Heart right ventricle (tissue), 16 donors: ENCODE measurements at places on chromosomes 16 and 17. TPM values are rescaled to one million over a fixed set of nuclear protein-coding genes. Genes with fewer than 3 reads are reported as not detected.

DNA sequence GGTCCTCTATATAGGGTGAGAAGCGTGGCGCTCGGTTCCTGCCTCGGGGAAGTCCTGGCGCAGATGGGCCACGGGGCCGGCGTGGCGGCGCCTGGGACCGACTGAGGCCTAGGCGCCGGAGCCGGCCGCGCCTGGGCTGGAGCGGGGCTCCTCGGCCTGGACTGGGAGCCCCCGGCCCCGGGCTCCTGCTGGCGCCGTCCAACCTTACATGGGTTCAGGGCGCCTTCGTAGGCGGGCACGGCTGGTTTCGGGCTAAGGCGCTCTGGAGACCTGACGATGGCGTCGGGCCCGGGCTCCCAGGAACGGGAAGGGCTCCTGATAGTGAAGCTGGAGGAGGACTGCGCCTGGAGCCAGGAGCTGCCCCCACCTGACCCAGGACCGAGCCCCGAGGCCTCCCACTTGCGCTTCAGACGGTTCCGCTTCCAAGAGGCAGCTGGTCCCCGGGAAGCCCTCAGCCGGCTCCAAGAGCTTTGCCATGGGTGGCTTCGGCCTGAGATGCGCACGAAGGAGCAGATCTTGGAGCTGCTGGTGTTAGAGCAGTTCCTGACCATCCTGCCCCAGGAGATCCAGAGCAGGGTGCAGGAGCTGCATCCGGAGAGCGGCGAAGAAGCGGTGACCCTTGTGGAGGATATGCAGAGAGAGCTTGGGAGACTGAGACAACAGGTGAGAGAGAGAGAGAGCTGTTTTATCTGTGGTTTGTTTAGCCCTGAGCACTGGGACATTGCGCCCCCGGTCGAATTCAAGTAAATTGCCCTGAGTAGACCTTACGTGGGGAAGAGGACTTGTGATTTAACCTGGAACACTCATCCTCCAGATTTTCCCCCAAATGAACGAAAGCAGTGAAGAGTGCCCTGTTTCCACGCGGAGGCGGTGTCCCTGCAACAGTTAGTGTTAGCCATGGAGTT lies 504 bp downstream of the ZNF263 start:
- DNase-seq = peak; percentile 30

GRCh38 chr16:89187770-89188392 lies 12.5 kb downstream of the SLC22A31 start:
- DNase-seq = no peak

DNA sequence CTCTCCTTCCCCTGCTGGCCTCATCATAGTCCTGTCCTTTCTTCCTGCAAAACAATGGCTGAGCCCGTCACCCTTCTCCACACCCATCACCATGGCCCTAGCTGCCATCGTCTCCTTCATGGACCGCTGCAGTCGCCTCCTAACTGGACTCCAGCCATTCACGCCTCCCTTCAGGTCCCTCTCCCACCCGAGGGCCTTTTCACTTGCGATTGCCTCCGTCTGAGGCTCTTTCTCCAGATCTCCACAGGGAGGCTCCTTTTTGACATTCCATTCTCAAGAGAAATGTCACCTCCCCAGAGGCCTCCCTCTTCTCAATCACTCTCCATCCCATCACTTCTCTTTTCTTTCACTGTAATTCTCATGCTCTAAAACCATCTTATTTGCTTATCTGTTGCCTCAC lies 23.5 kb downstream of the GSG1L start:
- no peak for DNase-seq

DNA sequence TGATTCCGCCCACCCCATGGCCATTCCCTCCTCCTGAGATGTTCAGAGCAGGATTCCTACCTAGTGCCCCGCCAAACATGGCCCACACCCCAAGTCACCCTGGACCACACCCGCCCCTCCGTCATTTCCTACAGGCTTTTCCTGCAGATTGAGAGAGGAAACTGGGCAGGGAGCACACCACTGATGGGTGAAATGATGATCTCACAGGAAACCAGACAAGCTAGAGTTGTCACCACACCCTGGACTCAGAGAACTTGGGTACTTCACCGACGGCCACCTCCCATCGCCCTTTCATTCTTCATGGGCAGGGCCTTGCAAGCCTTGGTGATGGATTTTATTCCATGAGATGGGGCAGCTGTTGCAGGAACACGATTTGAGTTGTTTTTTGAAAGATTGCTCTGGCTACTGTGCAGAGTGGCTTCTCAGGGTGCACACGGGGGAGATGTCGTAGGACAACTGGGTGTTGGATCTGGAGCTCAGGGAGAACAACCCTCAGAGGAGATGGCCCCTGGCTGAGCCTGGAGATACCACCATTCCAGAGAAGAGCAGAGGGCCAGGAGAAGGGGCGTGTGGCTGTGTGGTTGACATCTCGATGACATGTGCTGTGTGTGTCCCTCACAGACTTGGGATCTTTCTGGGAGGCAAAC lies 7.4 kb upstream of the B9D1 start:
- peak; percentile 54 for DNase-seq

DNA sequence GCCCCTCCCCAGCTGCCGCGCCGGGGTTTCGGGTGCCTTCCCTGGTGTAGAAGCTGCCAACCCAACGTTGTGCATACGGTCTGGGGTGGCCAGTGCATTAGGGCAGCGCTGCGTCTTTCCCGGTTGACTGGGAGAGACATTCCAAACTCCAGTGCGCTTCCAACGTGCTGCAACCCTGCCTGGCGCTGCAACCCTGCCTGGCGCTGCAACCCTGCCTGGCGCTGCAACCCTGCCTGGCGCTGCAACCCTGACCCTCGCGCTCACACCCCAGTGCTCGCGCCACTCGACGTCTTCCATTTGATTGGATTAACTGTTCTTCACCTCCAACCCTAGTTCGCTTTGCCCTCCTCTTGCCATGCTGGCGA lies 488 bp upstream of the HAP1 start:
- no peak for DNase-seq

DNA sequence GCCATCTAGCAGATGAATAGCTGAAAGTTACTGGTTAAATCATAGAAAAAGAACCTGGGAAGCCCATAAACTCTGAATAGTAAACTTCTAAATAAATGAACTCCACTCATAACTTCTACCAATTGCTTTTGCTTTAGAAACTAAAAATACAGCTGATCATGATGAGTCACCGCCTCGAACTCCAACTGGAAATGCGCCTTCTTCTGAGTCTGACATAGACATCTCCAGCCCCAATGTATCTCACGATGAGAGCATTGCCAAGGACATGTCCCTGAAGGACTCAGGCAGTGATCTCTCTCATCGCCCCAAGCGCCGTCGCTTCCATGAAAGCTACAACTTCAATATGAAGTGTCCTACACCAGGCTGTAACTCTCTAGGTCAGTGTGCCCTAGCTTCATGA lies 9.7 kb downstream of the KAT7 start:
- no peak for DNase-seq

DNA sequence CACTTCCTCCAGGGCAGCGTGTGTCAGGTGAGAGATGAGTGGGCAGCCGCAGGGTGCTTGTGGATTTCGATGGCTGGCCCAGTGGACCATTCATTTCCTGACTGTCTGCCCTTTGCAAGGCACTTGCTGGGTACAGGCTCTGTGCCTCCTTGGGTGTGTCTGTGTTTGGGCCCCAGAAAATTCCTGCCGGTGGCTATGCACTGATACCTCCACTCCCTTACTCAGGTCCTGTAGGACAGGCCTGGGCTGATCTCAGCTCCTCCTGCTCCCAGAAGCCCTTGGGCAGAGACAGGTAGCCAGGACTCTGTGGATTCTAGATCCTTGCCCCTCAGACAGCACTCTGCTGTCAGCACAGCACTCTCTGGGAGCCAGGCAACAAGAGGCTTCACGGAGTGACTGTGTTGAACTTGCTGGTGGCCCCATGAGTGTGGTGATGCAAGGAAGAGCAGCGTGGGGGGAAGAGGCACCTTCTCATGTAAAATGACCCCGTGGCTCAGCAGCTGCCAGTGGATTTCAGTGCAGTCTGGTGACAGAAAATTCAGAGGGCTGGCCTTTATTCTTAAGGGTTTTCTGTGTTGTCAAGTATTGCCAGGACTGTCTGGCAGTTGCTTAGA lies 29.0 kb downstream of the PGS1 start:
- DNase-seq = no peak

- no peak for DNase-seq
These were observed 41.0 kb downstream of the SNX29 start for GRCh38 chr16:12017558-12017957.

DNA sequence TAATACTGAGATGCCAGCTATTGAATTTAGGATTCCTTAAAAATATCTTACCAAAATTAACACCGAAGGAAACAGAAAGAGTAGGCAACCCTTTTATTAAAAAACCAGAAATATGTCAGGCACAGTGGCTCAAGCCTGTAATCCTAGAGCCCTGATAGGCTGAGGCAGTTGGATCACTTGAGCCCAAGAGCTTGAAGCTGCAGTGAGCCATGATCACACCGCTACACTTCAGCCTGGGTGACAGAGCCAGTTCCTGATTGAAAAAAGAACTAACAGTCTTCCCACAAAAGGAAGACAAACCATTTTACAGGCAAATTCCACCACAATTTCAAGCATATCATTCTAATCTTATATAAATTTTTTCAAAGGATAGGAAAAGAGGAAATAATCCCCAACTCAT lies 15.6 kb downstream of the SLFN12 start:
- no peak for DNase-seq

GRCh38 chr16:15703029-15703736 lies 53.1 kb downstream of the NDE1 start:
- DNase-seq = no peak

- DNase-seq = peak; percentile 78
These were observed at the start of gene MT1M for GRCh38 chr16:56632156-56632847. MT1M (plus strand) TSS chr16:56632659; CDS start chr16:56632732, 73 bp downstream.

GRCh38 chr17:75983501-75984181 lies 4.6 kb downstream of the TEN1 start:
- no peak for DNase-seq

DNA sequence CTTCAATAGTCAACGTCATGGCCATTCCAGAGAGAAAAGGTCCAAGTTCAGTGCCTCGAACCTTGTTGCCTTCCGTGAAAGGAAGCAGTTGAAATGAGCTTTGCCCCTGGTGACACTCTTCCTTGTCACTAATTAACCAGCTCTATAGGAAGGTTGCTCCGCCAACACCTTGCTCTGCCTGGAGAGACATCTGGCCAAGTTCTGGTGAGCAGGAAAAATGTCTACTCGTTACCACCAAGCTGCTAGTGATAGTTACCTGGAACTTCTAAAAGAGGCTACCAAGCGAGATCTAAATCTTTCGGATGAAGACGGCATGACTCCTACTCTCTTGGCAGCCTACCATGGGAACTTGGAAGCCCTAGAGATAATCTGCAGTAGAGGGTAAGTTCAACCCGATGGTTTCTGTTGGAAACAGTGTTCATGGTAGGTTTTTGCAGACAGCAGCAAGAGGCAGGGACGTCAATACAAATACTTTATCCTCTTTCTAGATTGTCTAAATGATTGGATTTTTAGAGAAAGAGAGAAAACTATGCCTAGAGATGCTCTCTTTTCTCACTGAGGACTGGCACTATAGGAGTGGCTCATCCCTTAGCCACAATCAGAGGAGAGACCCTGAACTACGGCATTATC lies at the start of gene ANKS4B:
ANKS4B (plus strand) TSS at position 179 of the 630 bp plus-strand sequence; CDS start at position 218, 39 bp downstream.
- DNase-seq = no peak

DNA sequence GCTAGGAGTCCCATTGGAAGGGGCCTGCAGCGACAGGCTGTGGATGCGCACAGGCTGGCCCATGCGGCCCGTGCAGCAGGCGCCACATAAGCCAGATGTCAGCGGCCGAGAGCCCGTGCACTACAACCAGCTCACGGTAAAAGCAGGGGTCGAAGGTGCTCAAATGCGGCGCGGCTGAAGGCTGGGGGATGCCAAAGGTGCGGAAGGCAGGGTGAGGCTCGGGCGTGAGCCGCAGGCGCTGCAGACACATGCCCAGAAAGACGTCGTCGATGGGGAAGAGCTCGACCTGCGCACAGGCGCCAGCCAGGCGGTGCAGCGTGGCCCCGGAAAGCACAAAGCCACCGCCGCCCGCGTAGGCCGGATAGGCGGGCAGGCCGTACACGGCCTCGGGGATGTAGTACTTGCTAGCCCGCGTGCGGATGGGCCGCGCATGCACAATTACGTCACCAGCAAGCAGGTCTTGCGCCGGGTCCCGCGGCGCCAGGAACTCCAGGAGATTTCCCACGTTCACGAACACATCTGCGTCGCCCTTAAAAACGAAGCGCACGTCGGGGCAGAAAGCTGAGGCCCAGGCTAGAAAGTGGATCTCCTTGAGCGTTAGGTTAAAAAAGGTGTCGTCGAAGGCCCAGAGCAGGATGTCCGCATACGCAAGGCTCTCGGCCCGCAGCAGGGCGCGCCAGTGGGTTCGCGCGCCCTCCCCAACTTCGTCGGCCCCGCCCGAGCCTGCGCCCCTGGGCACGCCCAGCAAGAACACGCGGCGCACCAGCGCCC lies 1.3 kb downstream of the B3GNT9 start:
- DNase-seq = no peak

- DNase-seq = no peak
These were observed 4.9 kb downstream of the ZG16B start for GRCh38 chr16:2834968-2835367.

DNA sequence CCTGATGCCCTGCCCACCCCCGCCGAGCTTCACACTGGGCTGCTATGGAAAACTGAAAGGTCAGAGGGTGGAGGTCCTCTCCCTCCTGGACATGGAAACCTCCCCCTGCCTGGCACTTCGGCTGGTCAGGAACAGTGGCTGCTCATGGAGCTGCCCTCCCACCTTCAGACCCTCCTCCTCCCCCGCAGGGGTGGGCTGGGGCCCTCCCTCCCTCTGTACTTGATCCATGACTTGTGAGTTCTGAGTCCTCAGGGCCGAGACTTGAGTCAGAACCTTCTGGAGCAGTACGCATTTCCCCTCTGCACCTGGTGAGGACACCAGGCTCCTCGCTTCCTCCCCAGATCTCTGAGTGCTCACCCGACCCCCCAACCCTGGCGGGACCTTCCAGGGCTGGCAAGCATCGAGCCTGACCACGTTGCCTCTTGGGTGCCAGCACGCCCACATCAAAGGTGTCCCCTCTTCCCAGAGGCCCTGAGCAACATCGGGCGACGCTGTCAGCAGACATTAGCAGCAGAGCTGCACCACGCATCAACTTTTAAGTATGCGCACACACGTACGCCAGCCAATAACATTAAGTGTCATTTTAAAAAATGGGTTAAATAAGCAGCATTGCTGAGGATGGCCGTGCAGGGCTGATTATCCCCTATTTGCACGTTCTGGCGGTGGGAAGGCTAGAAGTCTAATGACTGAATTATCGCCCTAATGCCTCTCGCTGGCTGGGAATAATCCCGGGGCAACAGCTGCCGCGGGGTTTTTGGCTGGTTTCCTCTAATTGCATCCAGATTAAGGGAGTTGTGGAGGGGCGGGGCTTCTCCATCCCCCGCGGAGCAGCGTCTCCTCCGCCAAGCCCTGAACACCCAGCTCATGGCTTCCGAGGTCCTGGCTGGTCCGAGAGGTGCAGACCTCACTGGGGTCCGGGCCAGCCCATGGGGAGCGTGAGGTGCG lies 98.0 kb downstream of the TBC1D16 start:
- DNase-seq = peak; percentile 28

GRCh38 chr17:16866436-16866835 lies 105.5 kb downstream of the TNFRSF13B start:
- no peak for DNase-seq

Gene MCRIP1
- 85.1 TPM for total RNA-seq

Gene SSTR5
- 10.6 TPM for total RNA-seq
